ENCODE measurements at places on chromosomes 3 and 15. TPM values are rescaled to one million over a fixed set of nuclear protein-coding genes. Genes with fewer than 3 reads are reported as not detected.

SELENOS gene
- total RNA-seq, result 44.2 TPM

GRCh38 chr15:41233367-41233771, 2.3 kb downstream of the CHP1 start:
- peaks cover 19% of the 10 kb centered on the region for H3K4me1 ChIP-seq
- H3K4me3 ChIP-seq, result no peak overlapping the region
- no peaks in the 10 kb centered on the region for H3K36me3 ChIP-seq

- H3K4me3 ChIP-seq, result no peak overlapping the region
- H3K27ac ChIP-seq, result no peak overlapping the region
- no peak for DNase-seq
- no peaks in the 10 kb centered on the region for H3K36me3 ChIP-seq
- H3K27me3 ChIP-seq, result peaks cover 1% of the 10 kb centered on the region
Measured at GRCh38 chr15:77640615-77641014, 7.9 kb upstream of the LINGO1 start.

GRCh38 chr3:10774129-10774670, 41.8 kb upstream of the SLC6A11 start:
- DNase-seq, result no peak
- no peaks in the 10 kb centered on the region for H3K4me1 ChIP-seq
- H3K27ac ChIP-seq, result no peak overlapping the region
- no peaks in the 10 kb centered on the region for H3K36me3 ChIP-seq

DNA sequence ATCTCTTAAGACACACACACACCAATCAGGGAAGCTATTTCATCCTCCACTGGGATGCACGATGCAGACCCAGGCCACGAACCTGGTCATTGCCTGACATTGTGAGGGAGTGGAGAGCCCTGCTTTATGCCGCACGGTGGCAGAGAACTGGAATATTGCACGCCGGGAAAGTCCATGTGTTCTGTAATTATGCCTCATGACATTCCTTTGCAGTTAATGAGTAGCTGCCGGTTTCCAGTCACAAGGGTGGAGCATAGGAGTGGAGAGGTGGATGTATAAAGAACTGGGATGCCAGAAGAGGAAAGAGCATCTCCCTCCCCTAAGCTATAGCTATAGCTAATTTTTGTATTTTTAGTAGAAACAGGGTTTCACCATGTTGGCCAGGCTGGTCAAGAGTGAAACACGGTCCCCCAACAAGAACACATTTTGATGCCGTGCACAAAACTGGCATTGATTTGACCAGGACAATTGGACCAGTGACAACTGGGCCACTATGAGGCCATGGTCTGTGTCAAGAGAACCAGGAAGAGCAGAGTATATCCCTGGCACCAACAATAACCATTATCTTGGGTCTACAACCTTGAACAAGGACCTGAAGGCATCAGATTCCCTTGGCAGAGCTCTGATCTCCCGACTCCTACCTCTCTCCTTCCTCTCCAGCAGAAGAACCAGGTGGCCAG, 51.4 kb downstream of the SH3BP5 start:
- DNase-seq, result no peak
- H3K27me3 ChIP-seq, result no peaks in the 10 kb centered on the region
- peaks cover 72% of the 10 kb centered on the region for H3K4me1 ChIP-seq
- H3K4me3 ChIP-seq, result no peak overlapping the region

GRCh38 chr15:53982876-53983275, 4.6 kb downstream of the UNC13C start:
- H3K27ac ChIP-seq, result no peak overlapping the region
- H3K36me3 ChIP-seq, result no peaks in the 10 kb centered on the region
- H3K4me1 ChIP-seq, result no peaks in the 10 kb centered on the region
- H3K27me3 ChIP-seq, result peaks cover 5% of the 10 kb centered on the region
- H3K4me3 ChIP-seq, result no peak overlapping the region
- no peak for DNase-seq

DNA sequence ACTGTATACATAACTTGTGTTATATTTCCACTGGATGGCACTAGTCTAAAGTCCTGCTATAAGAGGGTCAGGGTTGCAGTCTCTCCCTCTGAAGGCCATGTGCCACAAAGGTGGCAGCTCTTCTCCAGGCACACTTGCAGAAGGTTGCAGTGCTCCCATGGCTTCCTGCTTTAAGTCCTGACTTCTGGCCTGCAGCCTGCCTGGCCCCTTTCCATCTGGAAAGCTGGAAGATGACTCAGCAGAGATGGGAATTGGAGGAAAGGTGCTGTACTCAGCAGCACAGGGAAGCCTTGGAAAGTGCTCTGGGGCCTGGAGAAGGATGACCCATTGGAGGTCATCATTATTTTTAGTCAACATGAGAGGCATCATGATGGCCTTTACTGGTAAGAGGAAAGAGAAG, 40.9 kb upstream of the MRPL3 start:
- no peak for DNase-seq
- H3K27me3 ChIP-seq, result peaks cover 2% of the 10 kb centered on the region
- H3K36me3 ChIP-seq, result no peaks in the 10 kb centered on the region
- H3K4me1 ChIP-seq, result no peaks in the 10 kb centered on the region

DNA sequence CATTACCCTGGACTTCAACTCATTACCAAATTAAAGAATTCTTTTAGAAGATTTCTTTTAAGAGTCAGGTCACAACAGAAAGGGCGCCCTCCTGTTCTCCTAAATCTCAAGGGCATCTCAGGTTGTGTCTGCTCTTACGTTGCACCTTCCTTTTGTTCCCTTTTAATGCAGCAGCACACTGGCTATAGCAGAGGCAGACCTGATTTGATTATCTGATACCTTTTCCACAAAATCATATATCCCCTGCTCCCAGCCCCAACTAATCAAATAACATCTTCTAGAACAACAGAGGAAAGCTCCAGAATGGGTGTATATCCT, 40.1 kb downstream of the TIGIT start:
- H3K4me3 ChIP-seq, result no peak overlapping the region
- DNase-seq, result no peak
- peaks cover 14% of the 10 kb centered on the region for H3K4me1 ChIP-seq
- no peaks in the 10 kb centered on the region for H3K27me3 ChIP-seq

WNT7A gene
- not detected for total RNA-seq

DNA sequence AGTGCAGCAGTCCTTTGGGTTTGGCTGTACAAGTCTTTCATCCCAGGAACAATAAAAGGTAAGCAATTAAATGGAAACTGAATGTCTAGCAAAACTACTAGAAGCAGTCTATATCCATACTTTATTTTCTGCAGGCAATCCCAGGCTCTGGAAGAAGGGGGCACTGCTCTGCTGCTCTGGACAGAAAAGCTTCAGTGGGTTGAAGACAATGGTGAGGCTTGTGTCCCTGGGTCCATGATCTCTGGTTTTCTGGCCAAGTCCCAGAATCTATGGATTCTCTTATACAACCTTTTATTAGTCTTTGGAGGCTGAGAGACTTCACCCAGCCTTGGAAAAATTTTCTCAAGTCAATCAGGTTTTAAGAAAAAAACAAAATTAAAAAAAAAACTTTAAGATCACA, 35.6 kb downstream of the SCAP start:
- peaks cover 3% of the 10 kb centered on the region for H3K4me1 ChIP-seq
- H3K27me3 ChIP-seq, result no peaks in the 10 kb centered on the region
- H3K27ac ChIP-seq, result no peak overlapping the region
- no peak for DNase-seq
- H3K36me3 ChIP-seq, result peaks cover 24% of the 10 kb centered on the region

GNAT1 gene
- not detected for total RNA-seq

PTPRG gene
- total RNA-seq, result 2.5 TPM

- H3K4me3 ChIP-seq, result no peak overlapping the region
- H3K27me3 ChIP-seq, result no peaks in the 10 kb centered on the region
- peaks cover 48% of the 10 kb centered on the region for H3K36me3 ChIP-seq
- H3K27ac ChIP-seq, result no peak overlapping the region
- DNase-seq, result no peak
- no peaks in the 10 kb centered on the region for H3K4me1 ChIP-seq
Measured at GRCh38 chr15:49984436-49984835, 134.6 kb downstream of the ATP8B4 start.

- peaks cover 19% of the 10 kb centered on the region for H3K36me3 ChIP-seq
- H3K4me3 ChIP-seq, result no peak overlapping the region
- peak; percentile 56 for DNase-seq
- no peaks in the 10 kb centered on the region for H3K4me1 ChIP-seq
- H3K27ac ChIP-seq, result no peak overlapping the region
Measured at GRCh38 chr15:28123408-28124023, 24.4 kb upstream of the OCA2 start.

DNA sequence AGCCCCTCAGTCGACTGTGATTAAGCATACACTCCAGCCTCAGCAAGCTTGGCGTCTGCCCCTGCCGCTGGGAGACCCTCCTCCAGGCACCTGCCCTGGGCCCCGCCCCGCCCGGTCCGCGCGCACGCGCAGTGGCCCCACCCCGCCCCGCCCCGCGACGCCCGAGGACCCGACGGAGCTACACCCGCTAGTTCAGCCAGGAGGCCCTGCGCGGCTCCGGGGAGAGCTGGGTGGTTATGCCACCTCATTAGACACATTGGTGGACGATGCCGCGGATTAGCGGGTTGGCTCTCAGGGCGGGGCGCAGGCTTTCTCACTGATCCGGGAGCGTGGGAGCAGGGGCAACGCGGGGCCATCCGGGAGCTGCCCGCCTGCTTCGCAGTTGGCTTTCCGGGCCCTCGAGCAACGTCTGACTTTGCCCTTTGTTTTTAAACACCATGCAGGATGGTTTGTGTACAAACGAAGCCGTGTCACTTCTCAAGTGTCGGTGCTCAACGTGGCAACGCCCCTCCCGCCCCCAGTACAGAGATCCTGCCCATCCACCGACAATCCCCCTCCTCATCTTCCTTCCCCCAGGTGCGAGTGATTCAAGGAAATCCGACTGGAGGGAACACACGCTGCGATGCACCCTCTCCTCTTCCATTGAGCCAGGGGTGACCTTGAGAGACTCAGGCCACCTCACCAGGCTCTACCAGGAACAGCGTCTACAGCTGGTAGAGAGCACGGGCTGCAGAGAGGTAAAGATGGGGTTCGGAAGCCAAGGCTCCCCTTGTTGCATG, 109.3 kb downstream of the SHQ1 start:
- no peaks in the 10 kb centered on the region for H3K27me3 ChIP-seq
- no peak overlapping the region for H3K27ac ChIP-seq
- H3K4me3 ChIP-seq, result peak overlapping the region; percentile 42
- peaks cover 15% of the 10 kb centered on the region for H3K4me1 ChIP-seq
- no peaks in the 10 kb centered on the region for H3K36me3 ChIP-seq
- peak; percentile 49 for DNase-seq

DNA sequence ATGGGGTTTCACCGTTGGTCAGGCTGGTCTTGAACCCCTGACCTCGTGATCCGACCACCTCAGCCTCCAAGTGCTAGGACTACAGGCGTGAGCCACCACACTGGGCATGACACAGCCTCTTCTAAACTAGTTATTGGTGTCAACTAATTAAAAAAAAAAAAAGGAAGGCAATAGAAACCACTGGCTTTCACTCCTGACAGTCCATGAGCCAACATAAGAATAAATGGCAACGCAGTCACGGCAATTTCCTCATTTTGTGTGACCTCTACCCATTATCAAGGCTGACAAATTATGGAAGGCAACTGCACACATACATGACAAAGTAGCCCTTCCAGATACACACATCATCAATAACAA, 5.9 kb downstream of the ARHGEF3 start:
- peaks cover 16% of the 10 kb centered on the region for H3K36me3 ChIP-seq
- H3K27ac ChIP-seq, result peak overlapping the region; percentile 65
- H3K4me1 ChIP-seq, result peaks cover 68% of the 10 kb centered on the region
- no peak overlapping the region for H3K4me3 ChIP-seq
- no peaks in the 10 kb centered on the region for H3K27me3 ChIP-seq

GRCh38 chr15:45221967-45222366, 30.1 kb upstream of the SLC28A2 start:
- H3K27ac ChIP-seq, result no peak overlapping the region
- H3K4me3 ChIP-seq, result no peak overlapping the region
- peaks cover 4% of the 10 kb centered on the region for H3K27me3 ChIP-seq
- H3K4me1 ChIP-seq, result no peaks in the 10 kb centered on the region

DNA sequence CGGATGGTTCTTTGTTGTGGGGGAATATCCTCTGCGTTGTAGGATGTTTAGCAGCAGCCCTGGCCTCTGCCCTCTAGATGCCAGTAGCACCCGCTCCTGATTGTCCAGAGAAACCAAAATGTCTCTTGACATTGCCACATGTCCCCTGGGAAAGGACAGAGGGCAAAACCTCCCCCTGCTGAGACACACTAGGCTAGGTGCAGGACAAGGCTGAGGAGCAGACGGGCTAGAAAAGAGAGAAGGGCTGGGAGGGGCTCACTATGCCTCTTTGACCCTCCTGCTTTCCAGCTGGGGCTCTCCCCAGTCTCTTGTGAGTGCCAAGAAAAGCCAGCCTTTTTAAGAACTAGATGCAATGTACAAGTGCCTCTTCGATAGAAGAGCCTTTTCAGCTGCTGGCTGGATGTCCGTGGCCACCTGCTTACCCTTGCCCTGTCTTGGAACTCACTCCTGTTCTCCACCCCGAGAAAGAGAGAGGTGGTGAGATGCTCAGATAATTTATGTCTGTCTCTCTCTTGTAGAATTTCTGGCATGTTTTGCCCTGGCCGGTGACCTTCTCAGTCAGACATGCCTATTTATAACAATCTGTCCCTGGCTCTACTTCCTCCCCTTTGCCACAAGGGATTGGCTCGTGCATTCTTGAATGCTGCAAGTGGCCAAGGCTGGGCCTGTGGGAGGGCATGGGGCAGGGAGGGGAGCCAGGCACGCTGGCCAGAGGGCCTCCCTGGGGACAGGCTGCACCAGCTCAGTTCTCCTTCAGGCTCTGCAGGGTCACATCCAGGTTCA, 142.6 kb downstream of the RPLP1 start:
- peaks cover 20% of the 10 kb centered on the region for H3K4me1 ChIP-seq
- H3K27ac ChIP-seq, result no peak overlapping the region
- no peak overlapping the region for H3K4me3 ChIP-seq
- DNase-seq, result no peak
- H3K27me3 ChIP-seq, result peaks cover 10% of the 10 kb centered on the region

DNA sequence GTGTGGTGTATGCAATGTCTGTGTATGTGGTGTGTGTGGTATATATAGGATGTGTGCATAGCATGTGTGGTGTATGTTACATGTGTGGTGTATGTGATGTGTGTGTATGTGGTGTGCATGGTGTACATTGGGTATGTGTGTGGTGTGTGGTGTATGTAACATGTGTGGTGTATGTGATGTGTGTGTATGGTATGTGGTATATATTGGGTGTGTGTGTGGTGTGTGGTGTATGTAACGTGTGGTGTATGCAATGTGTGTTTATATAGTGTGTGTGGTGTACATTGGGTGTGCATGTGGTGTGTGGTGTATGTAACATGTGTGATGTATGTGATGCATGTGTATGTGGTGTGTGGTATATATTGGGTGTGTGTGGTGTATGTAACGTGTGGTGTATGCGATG, 41.9 kb downstream of the ARRDC4 start:
- no peaks in the 10 kb centered on the region for H3K36me3 ChIP-seq
- H3K27me3 ChIP-seq, result no peaks in the 10 kb centered on the region
- no peak overlapping the region for H3K27ac ChIP-seq
- H3K4me3 ChIP-seq, result no peak overlapping the region
